ENCODE measurements at places on chromosomes 5 and 9.

DNA sequence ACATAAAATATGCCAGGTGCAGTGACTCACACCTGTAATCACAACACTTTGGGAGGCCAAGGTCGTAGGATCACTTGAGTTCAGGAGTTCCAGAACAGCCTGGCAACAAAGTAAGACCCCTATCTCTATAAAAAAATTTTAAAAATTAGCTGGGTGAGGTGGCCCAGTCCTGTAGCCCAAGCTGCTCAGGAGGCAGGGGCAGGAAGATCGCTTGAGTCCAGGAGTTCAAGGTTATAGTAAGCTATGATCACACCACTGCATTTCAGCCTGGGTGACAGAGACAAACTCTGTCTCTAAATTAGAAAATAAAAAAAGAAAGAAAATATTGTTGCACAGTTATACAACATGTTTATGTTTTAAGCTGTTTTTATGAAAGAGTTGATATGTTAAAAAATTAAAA is 6.8 kb downstream of the CENPK start:
- DNase-seq: no peak

GRCh38 chr5:132325691-132326090 is 31.5 kb downstream of the SLC22A4 start:
- no peak for DNase-seq

DNA sequence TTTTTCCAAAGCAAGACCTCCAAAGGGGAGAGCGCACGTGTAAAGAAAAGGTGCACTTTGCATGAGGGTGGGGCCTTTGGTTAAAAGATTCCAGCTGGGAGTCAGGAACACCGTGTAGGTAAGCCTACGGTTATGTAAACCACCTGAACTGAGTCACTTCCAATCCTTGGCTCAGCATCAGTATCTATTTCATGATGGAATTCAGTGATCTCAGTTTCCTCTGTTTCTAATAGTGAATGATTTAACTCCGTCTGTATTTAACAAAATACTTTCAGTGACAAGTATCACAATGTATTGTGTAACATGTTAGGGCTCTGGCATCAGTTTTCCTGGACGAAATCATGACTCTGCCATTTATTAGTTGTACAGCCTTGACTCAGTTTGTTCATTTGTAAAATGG is 1.3 kb upstream of the SVEP1 start:
- no peak for DNase-seq

- no peak for DNase-seq
Observed at GRCh38 chr5:72402959-72403628, 82.9 kb downstream of the PTCD2 start.

DNA sequence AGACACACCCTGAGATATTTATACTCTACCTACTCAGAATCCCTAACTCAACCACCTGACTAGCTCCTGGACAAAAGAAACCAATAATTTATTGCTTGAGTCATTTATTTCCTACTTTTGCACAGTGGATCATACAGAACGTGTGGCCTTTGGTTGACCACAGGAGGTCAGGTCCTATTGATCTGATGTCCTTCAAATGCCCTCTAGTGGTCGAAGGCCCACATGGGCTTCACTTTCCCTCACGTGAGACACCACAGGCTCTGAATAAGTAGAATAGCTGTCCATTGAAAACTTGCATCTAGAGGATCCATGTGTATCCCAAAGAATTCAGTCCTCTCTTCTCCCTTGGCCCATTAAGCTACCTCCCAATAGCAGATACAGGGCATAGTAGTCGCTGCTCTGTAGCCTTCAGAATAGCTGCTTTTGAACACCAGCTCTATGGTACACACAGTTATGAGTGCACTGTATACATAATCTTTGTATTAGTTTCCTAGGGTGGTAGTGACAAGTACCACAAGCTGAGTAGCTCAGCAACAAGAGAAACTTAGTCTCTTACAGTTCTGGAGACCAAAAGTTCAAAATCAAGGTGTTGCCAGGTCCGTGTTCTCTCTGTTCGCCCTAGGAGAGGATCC is 177.6 kb upstream of the SMARCA2 start:
- DNase-seq: peak; percentile 52

GRCh38 chr5:61120534-61120933 is 41.7 kb downstream of the SMIM15 start:
- DNase-seq: no peak

- no peak for DNase-seq
Observed at GRCh38 chr5:55347786-55348185, 40.0 kb downstream of the MTREX start.

GRCh38 chr9:106869458-106869857 is 6.5 kb downstream of the ZNF462 start:
- no peak for DNase-seq

DNA sequence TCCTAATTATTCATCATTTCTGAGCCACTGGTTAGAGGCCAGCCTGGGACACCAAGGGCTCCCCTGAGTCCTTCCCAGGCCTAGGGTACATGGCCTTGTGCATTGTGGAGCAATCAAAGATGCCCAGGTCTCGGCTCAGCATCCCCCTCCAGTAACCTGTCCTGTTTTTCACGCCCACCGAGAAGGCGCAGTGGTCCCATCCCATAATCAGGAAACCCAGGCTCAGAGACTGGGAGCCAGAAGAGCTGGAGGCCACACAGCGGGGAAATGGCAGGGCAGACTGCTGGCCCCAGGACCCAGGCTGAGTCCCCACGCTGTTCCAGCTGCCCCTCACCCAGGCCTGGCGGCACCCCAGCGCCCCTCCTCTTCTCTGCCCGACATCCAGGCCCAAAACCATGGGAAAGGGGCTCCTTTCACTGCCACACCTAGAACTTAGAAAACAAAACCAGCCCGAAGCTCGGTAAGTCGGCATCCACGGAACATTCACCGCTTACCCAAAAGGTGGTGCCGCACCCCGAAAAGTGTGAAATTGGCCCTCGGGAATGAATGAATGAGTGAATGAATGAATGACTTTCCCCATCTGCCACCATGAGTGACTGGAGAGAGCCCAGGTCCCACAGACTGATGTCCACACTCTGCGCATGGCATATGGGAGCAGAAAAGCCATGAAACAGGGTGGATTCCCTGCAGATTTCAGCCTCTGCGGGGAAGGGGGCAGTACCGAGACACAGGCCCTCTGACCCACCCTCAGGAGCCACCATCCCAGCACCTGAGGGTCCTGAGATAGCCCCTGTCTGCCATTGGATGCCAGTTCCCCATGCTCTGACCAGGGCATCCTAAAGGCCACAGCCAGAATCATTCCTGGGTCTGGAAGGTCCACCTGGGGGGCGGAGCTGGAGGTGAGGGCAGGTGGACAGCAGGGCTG is 132.5 kb downstream of the OLFM1 start:
- DNase-seq: no peak

DNA sequence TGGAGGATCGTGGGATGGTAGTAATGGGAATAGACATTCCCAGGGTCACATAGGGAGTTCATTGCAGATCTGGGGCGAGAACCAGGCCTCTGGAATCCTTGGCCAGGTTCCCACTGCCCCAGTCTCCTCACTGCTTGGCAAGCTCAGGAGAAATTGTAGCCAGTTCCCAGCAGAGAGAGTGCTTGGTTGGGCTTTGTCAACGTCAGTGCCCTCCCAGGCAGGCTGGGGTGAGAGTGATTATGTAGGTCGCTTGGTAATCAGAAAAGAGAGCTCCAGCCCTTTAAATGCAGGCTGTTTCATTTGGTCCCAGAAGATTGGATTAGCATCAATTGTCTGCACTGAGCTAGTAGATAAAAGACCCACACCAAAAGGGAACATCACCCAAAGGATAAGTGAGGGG is 51.8 kb upstream of the GALNT10 start:
- no peak for DNase-seq

DNA sequence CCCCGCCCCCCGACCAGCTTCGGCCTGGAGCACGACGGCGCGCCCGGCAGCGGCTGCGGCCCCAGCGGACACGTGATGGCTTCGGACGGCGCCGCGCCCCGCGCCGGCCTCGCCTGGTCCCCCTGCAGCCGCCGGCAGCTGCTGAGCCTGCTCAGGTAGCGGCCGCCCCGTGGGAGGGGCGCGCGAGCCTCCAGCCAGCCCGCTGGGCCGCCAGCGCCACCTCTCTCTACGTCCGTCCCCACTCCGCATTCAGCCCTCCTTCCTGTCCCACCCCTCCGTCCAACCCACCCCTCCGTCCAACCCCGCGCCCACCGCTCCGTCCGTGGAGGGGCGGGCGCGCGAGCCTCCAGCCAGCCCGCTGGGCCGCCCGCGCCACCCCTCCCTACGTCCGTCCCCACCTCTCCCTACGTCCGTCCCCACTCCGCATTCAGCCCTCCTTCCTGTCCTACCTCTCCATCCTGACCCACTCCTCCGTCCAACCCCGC is 6.5 kb downstream of the ADAMTS13 start:
- DNase-seq: peak; percentile 89

GRCh38 chr5:125198270-125198974 is 452.0 kb upstream of the ZNF608 start:
- DNase-seq: no peak

- DNase-seq: no peak
Observed at GRCh38 chr5:129768735-129769134, 20.8 kb downstream of the MINAR2 start.

All from GM13977 (cell line).